ENCODE measurements at places on chromosomes 6 and 20.

DNA sequence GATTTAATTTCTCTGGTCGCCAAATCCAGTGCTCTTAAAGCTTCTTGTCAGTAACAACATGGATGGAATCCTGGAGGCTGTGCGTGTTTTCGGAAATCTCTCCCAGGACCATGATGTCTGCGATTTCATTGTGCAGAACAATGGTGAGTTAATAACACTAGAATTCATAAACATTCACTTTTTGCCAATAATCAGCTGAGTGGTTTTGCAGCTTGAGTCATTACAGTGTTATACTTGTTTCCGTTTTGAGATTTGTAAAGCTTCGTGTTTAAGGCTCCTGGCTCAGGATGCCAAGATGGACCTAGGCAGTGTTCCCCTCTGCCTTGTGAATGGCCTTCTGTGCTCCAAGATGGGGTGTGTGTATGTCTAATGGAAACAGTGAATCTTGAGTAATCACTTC is 113.8 kb downstream of the ARMC2 start:
- DNase-seq: peak; percentile 52

DNA sequence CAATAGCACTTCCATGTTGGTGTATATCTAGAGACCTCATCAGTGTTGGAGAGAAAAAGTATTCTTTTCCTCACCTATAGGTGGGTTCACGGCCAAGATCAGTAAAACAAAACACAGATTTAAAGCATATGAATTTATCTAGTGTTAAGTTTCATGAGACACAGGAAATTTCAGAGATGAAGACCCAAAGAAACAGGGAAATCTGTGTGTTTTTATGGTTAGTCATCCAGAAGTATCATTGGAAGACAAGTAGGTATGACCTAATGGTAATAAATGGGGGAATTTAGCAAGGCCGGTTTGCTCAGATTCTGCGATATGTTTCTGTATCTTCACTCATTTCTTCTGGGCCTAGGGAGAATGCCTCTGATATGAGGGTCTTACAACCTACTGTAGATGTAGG is 419.6 kb upstream of the MARCKS start:
- no peak for DNase-seq

DNA sequence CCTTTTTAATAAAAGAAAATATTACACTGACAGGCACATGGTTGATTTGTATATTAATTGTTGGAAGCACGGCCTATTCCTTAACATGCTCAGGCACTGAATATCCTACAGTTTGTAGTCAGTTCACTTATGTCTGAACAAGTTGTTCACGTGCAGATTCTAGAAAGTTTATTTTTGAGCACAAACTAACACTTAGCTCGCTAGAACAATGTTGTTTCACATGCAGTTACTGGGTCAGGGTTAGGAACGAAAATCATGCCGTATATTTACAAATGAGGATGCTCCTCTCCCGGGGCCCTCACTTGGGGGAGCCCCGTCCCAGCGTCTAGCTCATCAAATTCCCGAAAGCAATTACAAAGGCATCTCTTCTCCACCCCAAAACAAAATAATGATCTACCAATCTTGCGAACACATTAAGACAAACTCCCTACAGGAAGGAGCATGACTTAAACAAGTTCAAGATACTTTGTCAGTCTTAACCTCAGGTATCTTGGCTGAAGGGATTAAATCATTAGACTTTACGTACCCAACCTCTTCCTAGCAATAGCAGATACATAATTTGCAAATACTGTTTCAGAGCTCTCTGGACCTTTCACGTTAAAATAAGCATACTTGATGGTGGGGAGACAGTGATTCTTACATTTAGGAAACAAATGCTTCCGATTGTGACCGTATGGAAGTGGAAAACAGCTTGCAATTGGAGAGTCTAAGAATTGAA is 1.5 kb downstream of the MAP7 start:
- DNase-seq: no peak

DNA sequence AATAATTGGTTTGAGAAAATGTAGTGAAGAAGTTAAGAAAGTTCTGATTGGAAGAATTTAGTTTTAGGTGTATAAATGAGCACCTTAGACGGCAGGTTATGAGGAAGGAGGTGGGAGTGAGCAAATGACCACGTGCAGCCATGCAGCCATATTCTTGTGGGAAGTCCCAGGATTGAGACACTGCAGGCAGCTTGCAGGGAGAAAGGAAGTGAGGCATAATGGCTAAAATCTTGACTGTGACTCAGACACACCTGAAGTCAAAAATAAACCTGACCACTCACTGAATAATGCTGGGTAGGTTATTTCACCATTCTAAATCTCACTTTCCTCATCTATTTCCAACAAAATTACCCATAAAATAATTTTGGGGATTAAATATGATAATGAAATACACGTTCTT is 16.6 kb downstream of the DSE start:
- no peak for DNase-seq

DNA sequence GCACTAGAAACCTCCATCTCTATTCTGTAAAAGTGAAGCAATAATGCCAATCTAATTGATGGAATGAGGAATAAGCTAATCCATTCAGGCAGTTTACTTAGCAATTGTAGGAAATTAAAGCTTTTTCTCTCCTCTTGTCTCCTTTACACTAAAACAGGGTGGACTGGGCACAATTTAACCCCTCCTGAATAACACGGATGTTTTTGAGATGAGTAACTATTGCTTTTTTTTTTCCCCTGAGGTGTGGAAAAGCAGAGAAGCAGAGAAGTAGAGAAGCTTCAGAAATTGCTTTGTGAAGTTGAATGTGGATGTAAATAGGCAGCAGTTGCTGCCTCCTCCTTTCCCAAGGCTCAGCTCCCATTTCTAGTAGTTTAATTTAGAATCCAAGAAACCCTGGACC is 40.0 kb upstream of the GCNT2 start:
- no peak for DNase-seq

DNA sequence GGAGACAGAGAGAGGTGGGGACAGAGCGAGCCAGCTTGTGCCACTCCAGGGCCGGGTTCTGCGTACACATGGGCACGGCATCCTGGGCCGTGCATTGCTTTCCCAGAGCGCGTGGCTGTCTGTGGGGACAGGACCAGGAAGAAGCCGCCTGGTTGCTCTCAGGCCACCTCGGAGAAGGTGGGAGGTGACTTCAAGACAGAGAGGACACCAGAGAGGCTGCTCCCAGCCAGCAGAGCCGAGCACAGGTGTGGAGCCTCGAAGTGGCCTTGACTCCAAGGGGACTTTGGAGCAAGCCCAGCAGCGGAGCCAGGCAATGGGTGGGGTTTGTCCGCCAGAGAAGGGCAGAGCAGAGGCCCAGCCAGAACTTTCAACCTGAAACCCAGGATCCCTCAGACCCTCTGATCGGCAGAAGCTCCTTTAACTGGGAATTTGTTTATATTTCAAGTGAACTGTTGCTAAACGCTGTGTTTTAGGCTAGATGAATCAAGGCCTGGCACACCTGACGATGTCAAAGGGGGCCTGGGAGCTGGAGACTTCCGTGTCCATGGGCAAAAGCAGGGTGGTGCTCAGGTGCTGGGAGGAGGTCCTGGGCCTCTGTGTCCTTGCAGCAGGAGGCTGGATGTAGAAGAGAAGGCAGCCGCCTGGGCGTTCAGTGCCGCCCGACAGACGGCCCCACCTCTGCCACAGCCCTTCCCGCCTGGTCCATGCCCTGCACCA is 262.1 kb downstream of the DLL1 start:
- DNase-seq: no peak

DNA sequence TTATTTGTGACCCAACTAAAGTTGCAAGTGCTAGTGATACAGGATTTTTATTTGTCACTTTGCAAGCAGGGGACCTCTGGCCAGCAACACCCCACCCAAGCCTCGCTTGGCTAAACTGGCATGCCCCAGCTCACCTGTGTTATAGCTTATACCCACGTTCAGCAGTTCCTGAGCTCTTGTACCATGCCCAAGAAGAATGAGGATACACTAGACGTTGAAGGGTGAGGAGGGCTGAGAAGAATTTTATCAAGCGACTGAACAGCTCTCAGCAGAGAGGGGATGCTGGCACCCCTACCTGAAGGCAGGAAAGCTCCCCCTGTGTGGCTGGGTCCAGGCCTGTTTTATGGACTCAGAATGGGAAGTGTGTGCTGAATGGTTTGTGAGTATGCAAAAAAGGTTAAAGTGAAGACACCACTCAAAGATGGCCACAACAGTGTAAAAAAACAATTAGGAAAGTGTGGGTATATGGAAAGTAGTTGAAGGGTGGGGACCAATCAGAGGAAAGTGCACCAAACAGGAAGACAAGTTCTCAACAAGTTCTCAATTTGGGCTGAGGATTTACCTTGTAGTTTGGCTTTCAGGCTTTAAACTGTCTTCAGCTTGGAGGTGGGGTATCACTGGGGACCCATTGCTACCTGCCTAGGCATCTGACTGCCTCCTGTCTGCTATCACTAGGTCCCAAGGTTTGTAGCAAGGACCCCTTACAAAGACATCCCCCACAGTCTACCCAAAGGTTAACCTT is 15.0 kb downstream of the BTN2A1 start:
- DNase-seq: no peak

DNA sequence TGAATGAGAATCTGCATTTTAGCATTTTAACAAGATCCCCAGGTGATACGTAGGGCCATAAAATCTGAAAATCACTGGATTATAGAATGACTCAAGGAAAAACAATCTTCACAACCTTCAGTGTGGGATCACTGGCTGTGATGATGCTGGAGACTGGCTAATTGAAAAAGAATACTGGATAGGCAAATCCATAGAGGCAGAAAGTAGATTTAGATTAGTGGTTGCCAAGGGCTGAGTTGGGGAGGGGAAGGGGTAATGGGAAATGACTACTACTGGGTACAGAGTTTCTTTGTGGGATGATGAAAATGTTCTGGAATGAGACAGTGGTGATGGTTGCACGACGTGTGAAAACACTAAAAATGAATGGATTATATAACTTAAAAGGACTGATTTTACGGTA is 84.1 kb downstream of the CDK19 start:
- DNase-seq: peak; percentile 13

GRCh38 chr6:50653253-50653652 is 60.1 kb upstream of the TFAP2D start:
- no peak for DNase-seq

DNA sequence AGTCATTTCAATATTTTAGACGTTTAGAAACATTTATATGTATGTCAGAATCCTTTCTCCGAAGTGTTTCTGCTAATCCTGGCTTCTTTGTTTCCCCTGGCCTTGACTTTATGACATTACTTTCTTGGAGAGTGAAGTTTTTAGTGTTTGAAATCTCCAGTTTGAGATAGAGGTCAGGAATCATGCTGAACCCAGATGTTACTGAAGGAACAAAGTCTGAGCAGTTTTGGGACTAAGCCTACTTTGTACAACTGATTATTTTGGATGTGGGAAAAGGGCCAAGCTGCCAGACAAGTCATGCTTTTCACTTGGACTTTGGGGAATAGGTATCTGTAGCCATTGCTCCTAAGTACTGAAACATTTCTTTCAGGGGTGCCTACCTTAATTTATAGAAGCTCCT is 2.3 kb downstream of the RNF144B start:
- DNase-seq: peak; percentile 40

GRCh38 chr6:25137480-25137879 is 141.7 kb upstream of the CARMIL1 start:
- DNase-seq: no peak

GRCh38 chr20:18390201-18390600 is 76.6 kb downstream of the DZANK1 start:
- no peak for DNase-seq

- DNase-seq: no peak
Measured at GRCh38 chr6:37826188-37826587, 6.7 kb downstream of the ZFAND3 start.

GRCh38 chr6:148109732-148110131 is 232.9 kb upstream of the SASH1 start:
- DNase-seq: no peak

DNA sequence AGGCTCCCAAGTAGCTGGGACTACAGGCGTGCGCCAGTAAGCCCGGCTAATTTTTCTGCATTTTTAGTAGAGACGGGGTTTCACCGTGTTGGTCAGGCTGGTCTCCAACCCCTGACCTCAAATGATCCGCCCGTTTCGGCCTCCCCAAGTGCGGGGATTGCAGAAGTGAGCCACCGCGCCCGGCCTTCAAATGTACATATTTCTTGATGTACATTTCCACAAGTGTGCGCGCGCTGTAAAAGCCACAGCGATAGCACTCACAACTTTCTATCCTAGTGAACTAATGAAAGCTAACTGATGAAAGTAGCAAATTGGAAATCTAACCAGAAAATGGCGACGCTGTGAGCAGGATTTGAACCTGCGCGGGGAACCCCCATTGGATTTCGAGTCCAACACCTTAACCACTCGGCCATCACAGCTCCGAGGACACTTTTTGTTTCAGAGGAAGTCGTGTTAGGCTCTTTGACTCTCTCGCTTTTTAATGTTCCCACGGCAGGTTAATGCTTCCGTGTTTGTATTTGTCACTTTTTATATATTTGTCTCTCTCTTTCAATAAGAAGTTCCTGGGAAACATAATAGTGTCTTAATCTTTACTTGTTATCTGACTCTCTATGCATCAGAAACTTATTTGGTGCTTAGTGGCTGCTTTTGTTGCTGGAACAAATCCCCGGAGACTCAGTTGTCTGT is 199.4 kb upstream of the ZNF184 start:
- DNase-seq: no peak

GRCh38 chr6:126867641-126868040 is 250.8 kb upstream of the RSPO3 start:
- DNase-seq: no peak

- DNase-seq: peak; percentile 42
Measured at GRCh38 chr6:147651249-147652063, 143.0 kb downstream of the SAMD5 start.

- DNase-seq: no peak
Measured at GRCh38 chr6:132830334-132830751, 16.0 kb downstream of the RPS12 start.

DNA sequence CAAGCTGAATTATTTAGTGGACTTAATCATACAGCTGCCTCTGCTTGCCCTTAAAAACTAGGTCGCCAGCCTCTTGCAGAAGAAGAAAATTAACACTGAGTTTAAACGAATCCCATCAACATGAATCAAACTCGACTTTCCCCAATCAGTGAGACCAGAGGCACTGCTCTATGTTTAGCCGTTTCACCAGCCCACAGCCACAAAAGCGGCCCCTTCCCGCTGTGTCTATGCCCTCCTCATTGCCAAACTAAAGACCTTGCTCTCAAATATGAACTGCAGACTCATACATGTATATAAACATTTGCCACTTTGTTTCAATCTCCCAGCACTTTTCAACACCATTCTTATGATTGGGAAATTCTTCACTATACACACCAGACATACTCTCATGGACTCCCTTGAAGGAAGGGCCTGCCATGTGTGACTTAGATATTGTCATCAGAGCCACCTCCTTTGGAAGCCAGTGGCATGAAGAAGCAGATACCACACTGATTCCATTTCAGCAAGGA is 105.8 kb upstream of the ADGRF1 start:
- DNase-seq: no peak

DNA sequence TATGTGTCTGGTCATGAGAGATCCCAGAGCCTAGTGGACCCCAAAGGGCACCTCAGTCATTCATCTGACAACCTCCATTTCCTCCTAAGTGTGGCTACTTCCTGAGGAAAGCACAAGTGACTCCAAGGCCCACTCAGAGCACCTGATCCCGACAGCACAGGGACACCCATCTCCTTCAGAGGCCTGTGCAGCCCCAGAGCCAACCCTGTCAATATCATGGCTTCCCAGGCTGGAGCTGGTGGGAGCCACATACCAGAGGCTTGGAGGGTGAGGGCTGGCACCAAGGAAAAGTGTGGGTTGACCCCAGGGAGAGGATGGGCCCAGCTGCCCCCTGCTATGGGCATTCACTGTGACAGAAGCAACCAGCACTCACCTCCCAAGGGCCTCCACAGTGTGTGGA is 117.3 kb downstream of the PSMB1 start:
- no peak for DNase-seq
